OCI-LY7 (cell line): ENCODE measurements at places on chromosomes 2 and 18.

- DNase-seq, result no peak
Measured at GRCh38 chr2:18814387-18814786, 225.0 kb upstream of the NT5C1B start.

GRCh38 chr18:63684718-63685117 lies 18.0 kb upstream of the SERPINB11 start:
- DNase-seq, result no peak

DNA sequence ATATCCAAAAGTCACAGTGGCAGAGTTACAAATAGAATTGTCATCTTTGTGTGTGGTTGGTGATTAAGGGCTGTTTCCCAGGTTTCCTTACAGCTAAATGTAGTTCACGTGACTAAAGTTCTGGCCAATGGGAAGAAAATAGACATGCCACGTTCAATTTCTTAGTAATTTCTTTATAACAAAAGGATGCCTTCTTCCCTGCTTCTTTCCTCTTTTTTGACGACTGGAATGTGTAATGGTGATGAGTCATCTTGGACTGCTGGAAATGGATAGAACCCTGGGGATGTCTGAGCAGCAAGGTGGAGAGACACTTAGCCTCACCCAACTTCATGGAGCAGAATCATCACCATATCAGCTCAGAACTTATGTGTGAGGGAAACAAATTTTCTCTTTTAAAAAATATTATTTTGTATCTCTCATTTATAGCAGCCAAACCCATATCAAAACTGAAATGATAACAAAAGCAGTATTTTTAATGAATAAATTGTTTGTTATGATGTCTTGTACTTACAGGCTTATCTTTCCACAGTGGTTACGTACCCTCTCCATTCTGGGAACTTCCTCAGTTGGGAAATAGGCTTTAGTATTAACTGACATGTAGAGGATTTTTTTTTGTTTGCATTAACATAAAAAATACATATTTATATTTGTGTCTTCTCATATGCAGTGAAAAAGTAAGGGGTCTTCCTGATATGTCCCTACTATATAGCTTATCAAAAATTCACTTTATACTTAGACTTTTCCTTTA lies 91.1 kb upstream of the CDH2 start:
- DNase-seq, result no peak

DNA sequence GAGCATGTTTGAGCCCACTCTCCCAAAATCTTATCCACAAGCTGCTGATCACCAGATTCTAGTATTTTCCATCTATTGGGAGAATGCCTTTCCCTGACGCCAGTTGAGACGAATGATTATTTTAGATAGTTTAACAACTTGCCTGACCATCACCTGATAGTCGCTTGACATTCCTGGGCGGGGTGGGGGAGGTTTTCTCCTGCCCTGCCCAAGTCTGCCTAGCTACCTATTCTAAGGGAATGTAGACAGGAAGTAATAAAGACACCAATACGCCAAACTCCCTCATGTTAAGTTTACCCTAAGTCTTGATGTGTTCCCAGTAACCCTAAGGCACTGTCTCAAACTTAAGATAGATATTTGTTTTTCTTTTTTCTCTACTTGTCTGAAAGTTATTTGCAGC lies 4.6 kb upstream of the ACAA2 start:
- DNase-seq, result no peak

GRCh38 chr2:105576440-105577241 lies 168.1 kb upstream of the NCK2 start:
- DNase-seq, result peak; percentile 54

DNA sequence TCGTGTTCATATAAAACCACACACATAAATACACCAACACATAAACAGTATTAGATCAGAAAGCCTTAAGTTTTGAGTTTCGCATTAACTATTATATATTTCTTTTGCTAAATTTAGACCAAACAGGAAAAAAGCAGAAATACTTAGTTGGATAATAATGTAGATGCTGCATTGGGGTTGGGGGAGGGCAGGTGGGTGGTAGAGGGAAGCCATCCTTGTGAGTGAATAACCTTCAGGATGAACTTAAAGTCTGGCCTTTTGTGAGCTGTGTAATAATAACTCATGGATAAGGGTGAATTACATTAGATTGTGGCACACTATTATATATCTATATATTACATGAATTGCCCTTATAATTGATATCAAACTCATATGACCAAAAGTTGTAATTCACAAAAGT lies 174.7 kb downstream of the WDR7 start:
- no peak for DNase-seq

DNA sequence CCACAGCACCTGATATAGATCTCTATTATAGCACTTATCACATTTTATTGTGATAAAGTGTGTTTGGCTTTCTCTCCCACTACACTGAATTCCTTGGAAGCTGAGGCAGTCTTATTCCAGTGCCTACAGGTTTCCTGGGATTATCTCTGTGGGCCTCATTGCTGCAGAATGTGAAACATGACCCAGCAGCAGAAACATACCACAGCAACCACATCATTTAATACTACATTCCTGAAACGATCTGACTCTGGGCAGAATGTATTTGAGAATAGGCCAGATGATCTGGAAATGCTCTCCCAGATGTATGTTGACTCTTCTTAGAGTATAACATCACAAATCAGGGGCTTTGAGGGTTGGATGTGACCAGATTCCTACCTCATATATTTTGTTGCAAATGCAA lies 323.5 kb upstream of the TANK start:
- no peak for DNase-seq

DNA sequence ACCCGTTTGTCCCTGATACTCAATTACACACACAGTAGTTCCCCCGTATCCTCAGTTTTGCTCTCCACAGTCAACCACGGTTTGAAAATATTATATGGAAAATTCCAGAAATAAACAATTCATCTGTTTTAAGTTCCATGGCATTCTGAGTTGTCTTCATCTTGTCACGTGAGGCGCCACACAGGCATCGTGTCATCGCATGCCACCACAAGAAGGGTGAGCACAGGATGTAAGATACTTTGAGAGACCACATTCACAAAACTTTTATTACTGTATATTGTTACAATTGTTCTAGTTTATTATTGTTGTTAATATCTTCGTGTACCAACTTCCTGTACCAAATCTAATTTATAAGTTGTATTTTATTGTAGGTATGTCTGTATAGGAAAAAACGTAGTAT lies 17.7 kb downstream of the ADNP2 start:
- no peak for DNase-seq

- DNase-seq, result no peak
Measured at GRCh38 chr2:96344011-96344410, 8.4 kb downstream of the NCAPH start.

DNA sequence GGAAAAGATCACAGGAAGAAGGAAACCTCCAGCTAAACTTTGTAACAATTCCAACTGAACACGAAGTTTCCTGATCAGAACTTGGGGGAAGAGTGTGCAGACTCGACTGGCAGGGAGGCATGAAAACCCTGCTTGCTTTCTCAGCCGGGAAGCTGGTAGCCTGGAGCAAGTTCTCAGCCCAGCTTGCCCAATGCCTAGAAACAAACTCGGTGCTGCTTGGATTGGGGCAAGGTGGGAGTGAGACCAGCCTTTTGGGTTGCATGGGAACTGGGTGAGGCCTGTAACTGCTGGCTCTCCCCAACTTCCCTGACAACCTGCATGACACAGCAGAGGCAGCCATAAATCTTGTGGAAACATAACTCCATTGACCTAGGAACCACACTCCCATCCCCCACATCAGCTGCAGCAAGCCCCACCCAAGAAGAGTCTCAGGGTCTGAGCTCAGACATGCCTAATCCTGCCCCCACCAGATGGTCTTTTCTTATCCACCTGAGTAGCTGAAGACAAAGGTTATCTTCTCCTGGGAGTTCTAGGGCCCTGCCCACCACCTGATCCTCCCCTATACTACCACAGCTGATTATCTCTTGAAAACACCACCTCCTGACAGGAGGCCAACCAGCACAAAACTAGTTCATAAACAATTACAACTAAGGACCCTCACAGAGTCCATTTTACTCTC lies 1859.7 kb upstream of the CELF4 start:
- no peak for DNase-seq

DNA sequence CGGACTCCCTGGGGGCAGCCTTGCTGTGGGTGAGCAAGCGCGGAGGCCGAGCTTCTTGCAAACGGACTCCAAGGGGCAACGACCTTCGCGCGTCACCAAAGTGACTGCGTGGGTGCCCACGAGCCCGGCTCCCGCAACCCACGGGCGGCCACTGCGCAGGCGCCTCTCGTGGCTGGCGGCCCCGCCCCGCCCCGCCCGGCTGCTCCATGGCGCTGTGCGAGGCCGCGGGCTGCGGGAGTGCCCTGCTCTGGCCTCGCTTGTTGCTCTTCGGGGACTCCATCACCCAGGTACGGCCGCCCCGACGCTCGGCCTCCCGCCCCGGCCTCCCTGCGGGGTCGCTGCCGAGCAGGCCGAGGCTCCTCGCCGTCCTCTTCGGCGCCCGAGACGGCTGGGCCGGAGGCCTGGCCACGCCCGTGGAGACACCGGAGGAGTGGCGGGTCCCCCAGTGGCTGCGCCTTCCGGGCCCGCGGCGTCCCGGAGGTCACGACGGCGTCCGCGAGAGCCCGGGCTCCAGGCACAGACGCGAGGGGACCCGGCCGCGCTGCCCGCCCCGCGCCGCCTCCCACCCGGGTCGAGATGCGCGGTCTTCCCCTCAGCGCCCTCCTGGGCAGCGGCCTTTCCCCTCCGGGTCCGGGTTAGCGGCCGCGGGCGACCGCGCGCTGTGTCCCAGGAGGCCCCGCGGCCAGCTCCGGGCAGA lies at the start of gene IAH1:
TSS of gene IAH1 (plus strand) at position 191 of the 697 bp plus-strand sequence. CDS start at position 207, 16 bp downstream.
- no peak for DNase-seq

DNA sequence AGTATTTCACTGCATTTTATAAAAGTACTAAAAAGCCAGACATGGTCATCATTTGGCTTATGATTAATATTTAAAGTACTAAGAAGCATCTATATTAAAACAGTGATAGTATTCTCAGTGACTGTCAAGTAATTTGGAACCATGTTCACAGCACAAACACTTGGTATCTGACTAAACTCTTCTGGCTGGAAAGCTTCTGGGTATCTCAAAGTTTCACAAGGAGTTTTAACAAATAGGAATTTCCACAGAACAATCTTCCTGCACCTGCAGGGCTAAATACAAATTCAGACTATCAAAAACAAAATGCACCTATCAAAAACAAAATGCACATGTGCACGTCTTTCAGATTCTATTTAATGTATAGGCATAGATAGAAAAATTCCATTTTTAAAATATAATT lies 158.8 kb downstream of the L3MBTL4 start:
- no peak for DNase-seq

- DNase-seq, result no peak
Measured at GRCh38 chr18:76604935-76605240, 109.8 kb upstream of the ZNF516 start.

DNA sequence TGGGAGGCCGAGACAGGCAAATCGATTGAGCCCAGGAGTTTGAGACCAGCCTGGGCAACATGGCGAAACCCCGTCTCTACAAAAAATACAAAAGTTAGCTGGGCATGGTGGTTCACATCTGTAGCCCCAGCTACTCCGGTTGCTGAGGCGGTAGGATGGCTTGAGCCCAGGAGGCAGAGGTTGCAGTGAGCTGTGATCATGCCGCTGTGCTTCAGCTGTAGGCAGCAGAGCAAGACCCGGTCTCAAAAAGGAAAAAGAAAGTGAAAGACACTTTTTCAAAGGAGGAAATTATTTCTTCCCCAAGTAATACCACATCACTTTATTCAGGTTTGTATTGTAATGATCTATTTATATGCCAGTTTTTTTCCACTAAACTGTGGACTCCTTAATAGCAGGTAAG lies 35.7 kb upstream of the TAF4B start:
- DNase-seq, result peak; percentile 94

GRCh38 chr2:37792366-37792765 lies 120.9 kb upstream of the CDC42EP3 start:
- DNase-seq, result no peak

GRCh38 chr18:76230791-76231190 lies 264.3 kb downstream of the ZNF516 start:
- DNase-seq, result no peak

DNA sequence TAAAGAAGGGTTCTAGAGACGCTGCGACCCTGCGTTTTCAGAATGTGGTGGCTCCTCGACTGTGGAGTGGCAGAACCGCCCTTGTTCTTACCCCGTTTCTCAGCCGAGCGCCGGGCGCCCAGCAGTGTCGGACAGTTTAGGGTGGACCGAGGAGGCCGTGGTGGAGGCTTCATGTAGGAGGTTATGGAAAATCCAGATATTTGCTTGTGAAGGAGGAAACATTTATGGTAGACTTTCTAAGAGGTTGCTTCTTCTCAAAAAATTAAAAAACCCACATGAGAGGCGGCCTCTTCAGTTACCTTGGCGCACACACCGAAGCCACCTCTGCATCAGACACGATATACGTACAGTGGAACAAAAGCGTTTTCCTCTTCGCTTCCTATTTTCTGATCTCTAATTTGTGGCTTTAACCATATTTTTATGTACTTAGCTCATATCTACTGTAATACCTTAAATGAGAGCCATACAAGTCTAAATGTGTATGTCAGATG lies 120.8 kb downstream of the NFATC1 start:
- no peak for DNase-seq

- no peak for DNase-seq
Measured at GRCh38 chr2:226526716-226527115, 272.9 kb downstream of the IRS1 start.

GRCh38 chr18:31513189-31513935 lies 15.4 kb downstream of the DSG2 start:
- no peak for DNase-seq

DNA sequence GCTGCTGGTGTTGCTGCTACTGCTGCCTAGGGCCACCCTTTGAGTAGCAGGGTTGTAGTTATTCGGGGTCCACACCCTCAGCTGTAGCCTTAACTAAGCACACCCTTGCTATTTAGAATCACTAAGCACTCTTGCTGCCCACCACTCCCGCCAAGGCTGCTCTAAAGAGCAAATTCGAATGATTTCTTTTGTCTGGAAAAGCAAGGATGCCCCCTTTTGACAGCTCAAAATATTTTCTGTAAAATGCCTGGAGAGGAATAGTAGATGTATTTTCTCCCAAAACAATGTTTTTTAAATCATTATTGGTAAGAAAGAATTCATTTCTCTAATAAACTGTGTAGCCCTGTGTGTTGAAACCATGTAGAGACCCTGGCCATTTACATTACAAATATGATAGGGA lies 80.8 kb upstream of the PAPOLG start:
- no peak for DNase-seq

DNA sequence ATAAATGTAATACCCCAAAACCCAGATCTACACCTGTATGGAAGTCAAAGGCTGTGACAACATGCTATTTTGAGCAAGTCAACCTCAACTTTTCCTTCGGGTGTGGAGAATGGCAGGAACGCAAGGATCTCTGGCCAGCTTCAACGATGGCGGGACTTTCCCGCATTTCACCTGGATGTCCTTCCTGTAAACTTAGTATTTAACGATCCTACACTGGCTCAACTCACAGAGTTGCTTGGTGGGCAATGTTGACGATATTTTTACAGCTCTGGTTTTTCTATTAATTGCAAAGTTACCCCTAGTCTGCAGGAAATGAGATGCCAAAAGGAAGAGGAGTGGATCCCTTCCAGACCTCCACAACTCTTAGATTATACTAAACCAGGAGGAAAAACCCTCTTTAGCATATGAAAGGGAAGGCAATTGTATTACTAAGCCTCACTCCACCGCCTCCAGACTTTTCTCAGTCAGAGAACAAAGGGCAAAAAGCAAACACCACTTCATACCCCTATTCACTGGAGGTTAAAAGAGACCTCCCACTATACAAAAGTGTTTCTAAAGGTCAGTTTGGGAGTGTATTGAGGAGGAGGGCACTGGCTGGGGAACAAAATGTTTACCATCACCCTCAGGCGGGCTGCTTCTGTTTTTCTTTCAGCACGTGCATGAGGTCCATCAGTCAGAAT lies 56.5 kb upstream of the ACVR1 start:
- DNase-seq, result no peak

- DNase-seq, result no peak
Measured at GRCh38 chr2:12397854-12398253, 318.9 kb upstream of the TRIB2 start.

- DNase-seq, result no peak
Measured at GRCh38 chr2:36565712-36566111, 32.3 kb downstream of the FEZ2 start.
